GM12892 (cell line): ENCODE measurements at places on chromosomes 13 and 19.

- DNase-seq = no peak
These were observed 566.4 kb downstream of the PCDH9 start for GRCh38 chr13:66663711-66664110.

DNA sequence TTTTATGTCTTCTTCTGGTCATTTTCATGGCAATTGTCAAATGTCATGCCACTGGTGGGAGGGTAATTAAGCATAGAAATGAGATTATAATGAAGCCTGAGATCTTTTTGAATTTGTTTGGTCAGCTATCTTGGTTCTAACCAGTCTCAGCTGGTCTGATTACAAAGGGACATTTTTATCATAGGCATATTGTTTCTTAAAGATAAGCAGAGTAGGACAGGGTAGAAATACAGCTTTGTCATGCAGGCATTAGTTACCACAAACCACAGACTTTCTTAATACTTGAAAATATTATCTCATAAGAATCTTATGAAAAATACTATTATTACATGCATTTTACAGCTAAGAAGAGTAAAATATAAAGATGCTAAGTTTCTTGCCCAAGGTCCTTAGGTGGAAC is 1761.5 kb downstream of the PCDH9 start:
- DNase-seq = no peak

GRCh38 chr13:112103260-112103838 is 36.4 kb downstream of the SOX1 start:
- no peak for DNase-seq

GRCh38 chr19:49888510-49888824 is 8.2 kb downstream of the IL4I1 start:
- DNase-seq = no peak

- no peak for DNase-seq
These were observed 818.4 kb downstream of the DIAPH3 start for GRCh38 chr13:59345311-59345710.

GRCh38 chr13:40197049-40197448 is 469.4 kb downstream of the FOXO1 start:
- no peak for DNase-seq

GRCh38 chr19:50932018-50932689 is 20.7 kb downstream of the KLK5 start:
- no peak for DNase-seq

DNA sequence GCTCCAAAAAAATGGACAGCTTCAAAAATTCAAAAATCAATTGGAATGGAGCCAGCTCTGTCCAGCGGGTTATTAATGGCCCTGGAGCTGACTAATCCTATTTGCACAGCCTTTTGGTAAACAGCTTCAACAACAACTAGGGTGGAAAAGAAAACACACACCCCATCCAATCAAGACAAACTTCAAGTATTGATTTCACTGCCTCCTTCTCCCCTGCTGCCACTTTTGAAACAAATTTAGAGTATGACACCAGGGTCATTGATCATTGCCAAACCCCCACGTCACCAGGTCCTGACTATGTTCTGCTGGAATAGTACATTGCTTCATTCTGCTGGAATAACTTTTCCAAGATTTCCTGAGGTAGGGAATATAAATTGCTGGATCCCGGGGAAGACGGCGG is 56.8 kb upstream of the GTF3A start:
- no peak for DNase-seq

DNA sequence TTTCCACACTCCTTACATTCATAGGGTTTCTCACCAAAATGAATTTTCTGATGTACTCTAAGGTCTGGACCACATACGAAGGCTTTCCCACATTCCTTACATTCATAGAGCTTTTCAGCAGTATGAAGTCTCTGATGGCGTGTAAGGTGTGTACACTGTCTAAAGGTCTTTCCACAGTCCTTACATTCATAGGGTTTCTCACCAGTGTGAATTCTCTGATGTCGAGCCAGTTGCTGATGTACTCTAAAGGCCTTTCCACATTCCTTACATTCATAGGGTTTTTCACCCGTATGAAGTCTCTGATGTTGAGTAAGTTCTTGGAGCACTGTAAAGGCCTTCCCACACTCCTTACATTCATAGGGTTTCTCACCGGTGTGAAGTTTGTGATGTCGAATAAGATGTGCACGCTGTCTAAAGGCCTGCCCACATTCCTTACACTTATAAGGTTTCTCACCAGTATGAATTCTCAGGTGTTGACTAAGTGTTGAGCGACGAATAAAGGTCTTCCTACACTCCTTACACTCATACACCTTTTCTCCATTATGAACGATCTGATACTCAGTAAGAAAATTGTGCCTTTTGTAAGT is 38.1 kb downstream of the ZFP14 start:
- DNase-seq = no peak

DNA sequence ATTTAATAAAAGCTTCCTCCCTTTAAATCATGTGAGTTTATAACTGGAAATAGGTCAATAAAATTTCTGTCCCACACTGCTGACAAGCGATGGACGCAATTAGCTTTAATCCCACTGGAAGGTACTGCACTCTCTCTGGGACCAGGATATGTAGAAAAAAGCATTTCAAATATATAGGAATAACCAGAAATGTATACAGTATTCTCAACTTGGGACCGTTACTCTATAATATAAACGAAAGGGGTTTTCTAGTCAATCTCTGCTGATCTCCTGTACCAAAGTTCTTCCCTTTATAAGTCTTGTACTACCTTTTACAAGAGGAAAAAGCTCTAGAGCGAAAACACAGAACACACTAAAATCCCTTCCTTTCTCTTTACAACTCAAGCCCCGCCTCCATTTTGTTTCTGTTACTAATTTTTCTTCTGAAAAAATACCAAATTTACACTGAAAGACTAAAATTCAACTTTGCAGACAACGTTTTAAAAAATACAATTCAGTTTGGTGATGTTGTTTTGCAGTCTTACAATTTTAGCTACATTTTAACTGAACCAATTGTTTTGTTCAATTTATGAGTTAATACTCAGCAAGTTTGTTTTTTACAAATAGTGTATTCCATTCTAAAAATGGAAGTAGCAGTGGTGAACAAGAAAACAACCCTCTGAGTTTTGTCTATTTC is 1.7 kb upstream of the USPL1 start:
- no peak for DNase-seq

DNA sequence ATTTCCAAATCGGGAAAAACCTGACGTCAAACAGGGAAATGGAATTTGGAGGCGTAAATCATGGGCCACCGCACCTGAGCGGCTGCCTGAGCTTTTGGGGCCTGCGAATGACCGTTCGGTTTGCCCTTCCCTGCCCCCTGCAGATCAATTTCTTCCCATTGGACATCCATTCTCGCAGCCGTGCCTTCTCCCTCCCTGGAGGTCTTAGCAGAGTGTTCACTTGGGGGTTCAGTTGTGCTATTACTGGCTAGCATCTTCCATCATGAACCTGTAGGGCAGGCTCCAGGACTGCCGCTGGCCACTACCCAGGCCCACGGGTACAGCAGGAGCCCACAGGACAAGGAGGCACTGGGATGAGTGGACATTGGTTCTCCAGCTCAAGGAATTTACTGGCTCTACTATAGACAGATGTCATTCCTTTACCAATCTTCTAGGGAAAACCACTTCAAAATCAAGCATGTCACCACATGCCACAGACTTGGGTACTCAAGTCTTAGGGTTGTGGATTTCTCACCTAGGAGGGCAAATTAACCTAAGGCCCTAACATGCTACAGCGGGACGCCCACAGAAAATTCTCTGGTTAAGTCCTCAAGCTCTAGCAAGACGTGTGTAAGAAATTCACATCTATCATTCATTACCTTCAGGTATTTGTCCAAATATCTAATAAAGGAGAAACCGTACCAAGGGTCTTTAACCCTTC is 75.5 kb downstream of the COL4A1 start:
- DNase-seq = no peak
